ENCODE measurements at places on chromosomes 3 and 15. TPM values are rescaled to one million over a fixed set of nuclear protein-coding genes. Genes with fewer than 3 reads are reported as not detected.

USP13 gene
- 9.1 TPM for total RNA-seq

- DNase-seq = no peak
Observed at GRCh38 chr3:127393131-127393820, 105.4 kb upstream of the PRR20G start.

GPR62 gene
- 0.57 TPM for total RNA-seq

C3orf22 gene
- not detected for total RNA-seq

- no peak for DNase-seq
Observed at GRCh38 chr3:54374214-54374852, 252.0 kb downstream of the CACNA2D3 start.

DNA sequence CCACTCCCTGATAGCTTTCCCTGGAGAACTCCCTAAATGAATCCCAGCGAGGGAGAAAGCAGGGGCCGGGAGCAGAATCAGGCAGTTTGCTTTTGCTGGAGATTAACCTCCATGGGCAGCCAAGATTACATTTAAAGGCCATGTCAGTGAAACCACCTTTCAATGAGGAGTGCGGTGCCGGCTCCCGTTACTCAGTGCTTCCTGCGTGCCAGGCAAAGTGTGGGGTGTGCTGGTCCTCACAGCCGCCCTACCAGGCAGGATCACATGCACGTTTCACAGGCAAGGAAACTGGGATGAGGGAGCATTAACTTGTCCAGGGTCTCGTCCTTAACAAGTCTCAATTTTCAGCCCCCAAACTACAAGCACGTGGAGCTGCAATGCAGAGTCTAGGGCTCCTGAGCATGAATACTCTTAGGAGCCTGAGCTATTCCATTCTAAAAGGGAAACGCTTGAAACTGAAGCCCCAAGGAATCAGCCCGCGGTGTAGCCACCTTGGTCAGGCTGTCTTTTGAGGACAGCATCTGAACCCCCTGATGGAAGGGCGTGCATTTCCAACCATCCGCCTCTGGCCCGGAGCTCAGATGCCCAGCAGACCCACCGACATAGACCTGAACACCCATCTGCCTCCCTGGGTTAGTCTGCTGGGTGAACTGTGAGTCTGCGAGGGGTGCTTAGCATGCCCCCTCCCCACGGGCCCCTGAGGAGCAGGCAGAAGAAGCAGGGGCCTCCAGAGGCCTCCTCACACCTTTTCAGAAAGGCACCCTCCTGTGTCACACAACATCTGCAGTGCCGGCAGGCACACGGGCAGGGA is 5.6 kb downstream of the IGDCC3 start:
- DNase-seq = no peak

DNA sequence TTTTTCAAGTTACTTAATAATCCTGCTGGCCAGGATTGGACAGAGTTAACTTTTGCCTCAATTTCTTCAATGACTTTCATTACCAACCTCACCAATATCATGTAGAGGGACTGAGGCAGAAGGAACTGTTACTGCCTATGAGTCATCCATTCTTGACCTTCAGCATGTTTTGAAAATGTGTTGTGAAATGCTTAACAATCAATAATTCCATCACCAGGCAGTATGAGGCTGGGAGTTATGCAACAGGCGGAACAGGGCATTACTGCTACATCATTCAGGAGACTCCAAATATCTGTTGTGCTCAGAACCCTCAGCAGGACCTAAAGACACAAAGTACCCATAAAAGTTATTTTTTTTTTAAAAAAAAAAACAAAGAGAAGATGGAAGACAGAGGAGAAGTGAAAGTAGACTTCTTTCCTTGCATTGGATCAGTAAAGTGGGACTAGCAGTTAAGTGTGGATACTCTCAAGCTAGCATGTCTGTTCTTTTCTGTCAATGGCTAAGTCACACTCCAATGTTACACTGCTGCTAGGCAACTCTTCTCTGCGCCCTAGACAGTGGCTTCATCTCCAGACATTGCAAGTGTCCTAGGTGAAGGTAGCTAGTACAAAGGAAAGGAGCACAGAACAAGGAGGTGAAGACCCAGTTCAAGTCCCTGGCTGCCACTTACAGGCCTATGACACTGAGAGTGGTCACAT is 184.9 kb upstream of the LPP start:
- DNase-seq = no peak

DNA sequence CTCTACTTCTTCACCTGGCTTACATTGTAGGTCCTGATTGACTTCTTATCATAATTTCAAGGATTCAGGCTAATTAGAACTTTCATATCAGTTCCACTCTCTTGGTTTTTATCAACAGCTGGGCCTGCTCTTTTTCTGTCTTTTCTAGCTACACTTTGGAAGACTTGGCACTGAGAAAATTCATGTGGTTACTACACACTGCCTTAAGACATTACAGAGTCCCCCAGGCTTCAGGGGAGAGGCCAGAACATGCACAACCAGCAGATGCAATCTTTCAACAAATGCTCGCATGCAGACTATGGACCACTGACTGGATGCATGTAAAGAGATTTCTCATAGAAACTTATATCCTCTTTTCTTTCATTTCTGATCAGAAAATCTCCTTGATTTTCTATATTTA is 423.5 kb downstream of the TUSC7 start:
- no peak for DNase-seq

CYP11A1 gene
- total RNA-seq = 2.4 TPM

DNA sequence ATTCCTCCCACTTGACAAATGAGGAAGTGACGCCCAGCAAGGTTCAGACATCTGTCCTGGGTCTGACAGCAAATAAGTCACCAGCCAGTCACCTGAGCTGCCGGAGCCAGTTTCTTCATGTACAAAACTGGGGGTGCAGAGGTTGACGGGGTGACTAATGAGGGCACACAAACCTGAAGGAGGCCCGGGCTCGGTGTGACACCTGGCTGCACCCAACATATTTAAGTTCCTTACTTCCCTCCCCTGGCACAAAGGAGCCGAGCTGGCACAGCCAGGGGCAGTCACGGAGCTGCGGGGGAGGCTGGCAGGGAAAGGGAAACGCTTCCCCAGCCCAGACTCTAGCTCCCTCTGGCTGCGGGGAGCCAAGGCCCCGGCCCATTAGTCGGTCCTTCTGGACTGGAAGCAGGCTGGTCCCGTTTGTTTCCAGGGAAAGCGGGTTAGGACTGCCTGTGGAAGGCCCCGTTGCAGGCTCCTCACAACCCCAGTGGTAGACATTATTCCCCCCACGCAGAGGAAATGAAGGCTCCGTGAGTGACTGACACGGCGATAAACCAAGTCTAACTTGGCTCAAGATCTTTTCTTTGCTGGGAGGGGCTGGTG is 2.3 kb downstream of the FBXL22 start:
- DNase-seq = peak; percentile 71

GRCh38 chr15:52778457-52778856 is 11.7 kb downstream of the ONECUT1 start:
- no peak for DNase-seq

CAMK2N2 gene
- total RNA-seq = not detected

GRCh38 chr15:74134387-74135027 is 4.1 kb downstream of the ISLR2 start:
- no peak for DNase-seq

GRCh38 chr3:56453011-56453410 is 15.3 kb downstream of the ERC2 start:
- DNase-seq = no peak

PML gene
- 102 TPM for total RNA-seq

GOLGA6L24 gene
- not detected for total RNA-seq

TM4SF1 gene
- total RNA-seq = 58.1 TPM

DNA sequence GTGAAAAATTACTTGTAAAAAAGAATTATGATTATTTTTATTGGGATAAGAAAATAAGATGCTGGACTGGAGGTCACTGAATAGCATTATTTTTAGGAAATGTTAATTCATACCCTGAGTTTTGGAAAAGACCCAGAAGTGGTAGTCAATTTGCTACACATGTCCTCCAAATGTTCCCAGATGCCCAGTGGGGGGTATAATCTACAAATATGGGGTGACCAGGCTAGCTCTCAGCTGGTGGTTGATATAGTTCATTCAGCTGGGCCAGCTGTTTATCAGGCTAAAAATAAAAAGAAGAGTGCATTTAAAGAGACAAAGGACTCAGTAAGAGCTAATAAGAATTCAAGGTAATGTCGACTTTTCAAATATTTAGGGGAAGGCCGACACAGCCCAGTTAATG is 402.0 kb upstream of the GOLIM4 start:
- DNase-seq = no peak

GRCh38 chr3:85377115-85377514 is 418.3 kb downstream of the CADM2 start:
- DNase-seq = no peak

CTXND1 gene
- total RNA-seq = 2.5 TPM

DNA sequence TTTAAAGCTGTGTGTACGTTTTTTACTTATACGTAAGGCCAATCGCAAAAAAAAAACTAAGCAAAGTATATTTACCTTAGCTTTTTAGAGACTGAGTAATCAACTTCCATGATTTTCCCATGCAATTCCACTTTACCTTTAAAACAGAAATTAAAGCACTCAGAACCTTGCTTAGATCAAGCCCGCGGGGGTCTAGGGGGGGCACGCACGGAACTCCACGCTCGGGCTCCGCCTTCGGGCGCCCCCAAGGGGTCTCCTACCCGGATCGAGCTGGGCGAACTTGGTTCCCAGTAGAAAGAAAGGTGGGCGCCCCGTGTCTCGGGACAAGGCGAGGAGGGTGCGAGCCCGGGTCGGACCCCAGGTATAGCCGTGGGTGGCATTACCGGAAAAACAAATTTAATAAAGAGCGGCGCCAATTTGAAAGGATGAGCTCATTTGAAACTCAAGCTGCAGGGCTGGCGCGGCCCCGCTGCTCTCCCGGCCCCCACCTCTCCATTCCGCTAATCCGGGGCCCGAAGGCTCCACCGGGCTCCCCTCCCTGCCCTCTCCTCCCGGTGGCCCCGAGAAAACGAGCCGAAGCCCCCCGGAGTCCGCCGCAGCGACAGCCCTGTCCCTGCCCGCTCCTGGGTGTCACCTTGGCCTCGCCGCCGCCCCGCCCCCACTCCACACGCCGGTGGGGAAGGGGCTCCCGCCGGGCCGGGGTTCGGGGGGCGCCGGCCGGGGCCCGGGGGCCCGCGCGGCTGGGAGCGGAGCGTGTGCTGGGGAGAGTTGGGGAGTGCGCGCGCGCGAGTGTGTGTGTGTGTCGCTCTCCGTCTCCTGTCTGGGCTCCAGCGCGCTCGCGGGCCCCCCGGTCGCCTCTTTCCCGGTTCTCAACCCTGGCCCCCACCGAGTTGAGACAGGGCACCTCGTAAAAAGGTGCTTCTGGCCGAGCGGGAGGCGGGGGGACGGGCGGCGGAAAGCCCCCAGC is 1.5 kb downstream of the IGF2BP2 start:
- DNase-seq = peak; percentile 48

ROPN1 gene
- total RNA-seq = not detected

- DNase-seq = no peak
Observed at GRCh38 chr3:25665315-25666280, 891 bp upstream of the TOP2B start.

DNA sequence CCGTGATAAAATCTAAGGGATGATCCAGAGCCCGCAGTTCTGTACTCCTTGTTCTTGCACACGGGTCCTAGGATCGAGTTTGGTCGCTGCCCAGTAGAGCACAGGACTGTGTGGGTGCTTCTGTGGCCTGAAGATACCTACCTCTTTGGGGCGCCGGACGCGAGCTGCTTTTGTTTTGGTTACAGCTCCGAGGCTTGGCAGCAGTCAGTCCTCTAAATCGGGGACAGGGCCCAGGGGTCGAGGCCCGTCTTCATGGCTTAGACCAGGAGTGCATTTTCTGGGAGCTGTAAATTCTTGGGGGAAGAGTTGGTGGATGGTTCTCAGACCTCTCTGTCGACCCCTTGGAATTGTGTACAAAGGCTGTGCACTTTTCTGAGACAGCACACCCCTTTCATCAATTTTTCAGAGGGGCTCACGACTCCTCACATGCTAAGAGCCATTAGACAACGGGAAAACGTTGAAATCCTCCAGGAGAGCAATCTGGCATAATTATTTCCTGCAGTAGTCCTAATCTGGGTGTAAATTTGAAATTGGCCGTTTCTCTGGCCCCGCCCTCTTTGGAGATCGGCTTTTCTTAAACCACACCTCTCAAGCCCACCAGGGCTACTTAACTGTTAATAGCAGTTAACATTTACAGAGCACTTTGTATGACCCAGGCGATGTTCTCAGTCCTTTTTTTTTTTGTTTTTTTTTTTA is 928 bp downstream of the CEP97 start:
- no peak for DNase-seq

DNA sequence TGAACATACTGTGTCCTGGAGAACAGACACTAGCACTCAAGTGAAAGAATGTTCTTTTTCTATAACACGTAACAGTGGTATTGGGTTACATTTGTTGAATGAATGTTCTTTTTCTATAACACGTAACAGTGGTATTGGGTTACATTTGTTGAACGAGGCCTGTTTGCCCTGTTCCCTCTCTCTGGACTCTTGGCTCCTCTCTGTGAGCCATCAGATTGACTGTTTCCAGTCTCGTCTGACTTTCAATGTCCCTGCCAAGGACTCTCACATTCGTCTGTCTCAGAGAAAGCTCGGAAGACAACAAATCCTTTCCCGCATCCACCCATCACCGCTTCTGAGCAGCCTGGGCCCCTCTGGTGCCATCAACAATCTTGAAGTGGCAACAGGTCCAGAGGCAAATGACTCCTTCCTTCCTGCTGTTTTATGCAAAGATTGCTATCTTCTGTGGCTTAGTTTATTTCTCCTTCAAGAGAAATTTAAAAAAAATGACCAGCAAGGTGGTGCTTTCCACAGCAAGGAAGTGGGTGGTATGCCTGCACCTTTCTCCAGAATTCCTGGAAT is 8.0 kb downstream of the TMEM45A start:
- no peak for DNase-seq

- no peak for DNase-seq
Observed at GRCh38 chr15:62988701-62989100, 53.8 kb upstream of the TPM1 start.

STX19 gene
- total RNA-seq = not detected

POLQ gene
- 0.83 TPM for total RNA-seq

DNA sequence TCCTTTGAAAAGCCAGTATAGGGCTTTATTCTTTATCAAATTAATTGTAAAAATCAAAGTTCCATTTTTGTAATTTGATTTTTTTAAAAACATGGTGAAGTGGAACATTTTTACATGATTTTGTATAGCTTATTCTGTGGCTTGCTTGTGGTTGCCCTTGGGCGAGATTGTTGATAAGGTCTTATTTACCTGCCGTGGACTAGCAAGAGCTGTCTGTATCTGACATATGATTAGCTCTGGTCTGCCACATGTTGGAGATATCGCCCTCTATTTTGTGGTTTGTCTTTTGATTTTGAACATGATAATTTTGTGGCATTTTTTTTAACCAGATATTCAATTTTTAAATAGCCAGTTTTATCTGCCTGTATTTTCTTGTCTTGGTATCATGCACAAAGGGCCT is 844 bp downstream of the PRR23E start:
- no peak for DNase-seq

DNA sequence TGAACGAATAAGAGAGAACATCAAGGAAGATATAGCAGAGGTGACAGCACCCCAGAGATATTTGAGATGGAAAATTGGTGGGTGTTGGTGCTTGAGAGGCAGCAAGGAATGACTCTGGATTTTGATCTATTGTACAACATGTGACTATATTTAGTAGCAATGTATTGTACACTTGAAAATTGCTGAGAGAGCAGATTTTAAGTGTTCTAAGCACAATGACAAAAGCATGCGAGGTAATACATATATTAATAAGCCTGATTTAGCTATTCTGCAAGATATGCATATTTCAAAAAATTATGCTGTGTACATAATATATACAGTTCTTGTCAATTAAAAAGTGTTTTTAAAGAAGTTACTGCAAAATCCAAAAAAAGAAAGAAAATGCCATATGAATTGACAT is 194.3 kb downstream of the SLC9A9 start:
- DNase-seq = no peak

NPAP1 gene
- 2.2 TPM for total RNA-seq

GRCh38 chr15:56174649-56175048 is 69.0 kb downstream of the RFX7 start:
- DNase-seq = no peak

MAP3K13 gene
- 44.2 TPM for total RNA-seq
